ENCODE measurements at places on chromosomes 4 and X.

DNA sequence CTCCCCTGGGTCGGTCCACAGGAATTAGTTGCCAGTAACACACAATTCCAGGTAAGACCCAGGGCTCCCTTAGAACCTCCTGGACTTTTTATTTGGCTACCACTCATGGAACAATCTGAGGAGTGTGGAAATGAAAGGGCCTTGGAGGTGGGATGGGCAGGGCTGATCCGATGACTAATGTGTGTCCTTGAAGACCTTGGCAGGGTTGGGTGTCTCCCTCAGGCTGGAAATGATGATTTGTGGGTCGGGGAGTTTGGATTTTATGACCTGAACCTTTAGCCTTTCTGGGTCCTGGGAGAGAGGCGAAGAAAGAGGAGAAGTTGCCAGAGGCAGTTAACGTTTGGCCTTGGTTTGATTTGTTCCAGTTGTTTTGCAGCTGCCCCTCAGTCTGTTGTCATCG, 425.0 kb downstream of the MID1IP1 start:
- DNase-seq, result no peak

- no peak for DNase-seq
These were observed 89.7 kb upstream of the CBR4 start for GRCh38 chr4:169099771-169100180.

DNA sequence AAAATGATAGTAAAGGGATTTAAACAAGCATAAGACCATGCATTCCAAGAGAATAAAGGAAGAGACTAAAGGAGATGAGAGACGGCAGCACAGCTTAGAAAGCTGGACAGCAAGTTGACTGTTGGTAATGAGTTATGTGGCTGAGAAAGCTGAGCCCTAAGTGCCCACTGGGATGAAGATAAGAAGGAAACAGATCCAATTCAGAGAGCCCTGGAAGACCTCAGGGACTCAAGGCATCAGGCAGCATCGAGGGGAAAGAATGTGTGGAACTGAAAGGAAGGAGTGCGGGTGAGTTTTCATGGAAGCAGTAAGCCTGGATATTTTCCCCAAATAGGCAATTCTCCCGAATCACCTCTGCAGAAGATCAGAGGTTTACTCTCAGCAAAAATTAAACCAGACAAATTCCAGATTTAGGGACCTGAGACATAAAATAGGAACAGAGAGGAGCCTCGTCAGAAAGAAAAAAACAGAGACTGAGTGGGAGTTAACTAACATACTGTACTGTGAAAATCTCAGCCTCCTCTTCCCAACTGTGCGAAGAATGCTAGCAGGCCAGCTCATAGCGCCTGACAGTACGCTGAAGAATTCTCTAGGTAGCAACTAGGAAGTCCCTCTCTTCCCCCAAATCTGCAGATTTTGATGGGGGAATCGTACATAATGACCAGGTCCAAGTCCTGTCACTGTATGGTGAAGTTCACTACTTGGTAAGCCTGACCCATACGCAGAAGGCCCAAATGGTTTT, 187.7 kb upstream of the TAPT1 start:
- no peak for DNase-seq

DNA sequence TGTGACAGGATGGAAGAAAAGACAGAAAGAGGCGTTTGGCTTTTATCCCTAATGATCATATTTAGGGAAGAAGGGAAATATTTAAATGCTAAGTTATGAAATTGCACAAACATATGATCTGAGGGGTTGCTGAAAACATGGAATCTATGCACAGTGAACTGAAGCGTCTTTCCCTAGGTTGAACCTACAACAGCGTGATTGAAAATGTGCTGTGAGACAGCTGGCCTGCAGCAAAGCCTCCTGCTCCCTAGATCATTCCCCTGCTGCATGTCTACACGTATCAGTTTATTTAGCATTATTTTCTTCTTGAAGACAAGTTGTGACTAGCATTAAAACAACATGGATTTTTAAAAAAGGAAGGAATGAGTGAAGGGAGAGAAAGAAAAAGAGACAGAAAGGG, 272.5 kb upstream of the TRAM1L1 start:
- no peak for DNase-seq

DNA sequence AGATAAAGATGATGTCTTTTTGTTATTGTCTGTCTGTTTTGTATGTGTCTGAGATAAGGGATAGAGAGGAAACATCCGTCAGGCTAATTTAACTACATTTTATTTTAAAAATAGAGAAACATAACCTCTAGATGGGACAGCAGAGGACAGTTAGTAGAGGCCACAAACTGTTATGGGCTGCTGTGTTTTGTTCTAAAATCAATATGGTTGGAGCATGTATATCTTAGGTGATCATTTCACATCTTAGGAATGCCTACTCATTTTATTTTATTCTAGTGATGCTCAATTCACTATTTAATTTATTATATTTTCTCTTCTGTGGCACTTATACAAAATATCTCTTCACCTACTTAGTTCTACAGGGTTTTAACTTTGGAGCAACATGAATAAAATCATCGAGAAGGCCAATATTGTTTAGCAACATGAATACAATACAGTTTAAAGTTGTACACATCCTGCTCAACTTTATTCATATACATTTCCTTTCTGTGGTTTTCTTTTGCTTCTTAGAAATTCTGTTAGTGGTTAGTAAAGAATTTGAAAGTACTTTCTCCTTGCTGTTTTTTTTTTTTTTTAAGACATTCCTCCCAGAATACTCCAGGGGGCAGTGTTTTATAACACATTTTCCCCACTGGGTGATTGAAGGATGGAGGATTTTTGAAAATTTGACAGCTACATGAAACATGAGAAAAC, 392.9 kb downstream of the UNC5C start:
- DNase-seq, result no peak

- no peak for DNase-seq
These were observed 706.5 kb downstream of the FSTL5 start for GRCh38 chr4:161457311-161457710.

DNA sequence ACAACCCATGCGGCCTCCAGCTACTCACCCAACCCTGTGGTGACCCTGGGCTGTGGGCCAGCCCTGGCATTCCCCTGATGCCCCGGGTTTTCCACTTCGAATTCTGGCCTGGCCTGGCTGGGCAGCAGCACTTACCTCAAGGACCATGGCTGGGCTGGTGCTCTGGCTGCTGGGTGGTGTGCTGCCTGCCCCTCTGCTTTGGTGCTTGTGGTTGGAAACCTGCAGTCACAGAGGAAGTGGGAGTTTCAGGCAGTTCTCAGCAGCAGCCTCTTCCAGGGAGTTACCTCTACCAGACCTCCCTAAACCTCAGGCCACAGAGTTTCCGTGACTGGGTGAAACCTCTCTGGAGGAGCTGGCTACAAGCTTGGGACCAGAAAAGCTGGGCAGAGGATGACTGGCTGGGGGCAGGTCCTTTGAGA, at the start of gene CXCR3:
Gene CXCR3, minus strand, starts transcription at position 209 of the 419 bp plus-strand sequence. Its CDS starts 62 bp downstream, at position 147.
- DNase-seq, result peak; percentile 55

GRCh38 chr4:15945516-15945915, 7.0 kb upstream of the FGFBP1 start:
- DNase-seq, result no peak

DNA sequence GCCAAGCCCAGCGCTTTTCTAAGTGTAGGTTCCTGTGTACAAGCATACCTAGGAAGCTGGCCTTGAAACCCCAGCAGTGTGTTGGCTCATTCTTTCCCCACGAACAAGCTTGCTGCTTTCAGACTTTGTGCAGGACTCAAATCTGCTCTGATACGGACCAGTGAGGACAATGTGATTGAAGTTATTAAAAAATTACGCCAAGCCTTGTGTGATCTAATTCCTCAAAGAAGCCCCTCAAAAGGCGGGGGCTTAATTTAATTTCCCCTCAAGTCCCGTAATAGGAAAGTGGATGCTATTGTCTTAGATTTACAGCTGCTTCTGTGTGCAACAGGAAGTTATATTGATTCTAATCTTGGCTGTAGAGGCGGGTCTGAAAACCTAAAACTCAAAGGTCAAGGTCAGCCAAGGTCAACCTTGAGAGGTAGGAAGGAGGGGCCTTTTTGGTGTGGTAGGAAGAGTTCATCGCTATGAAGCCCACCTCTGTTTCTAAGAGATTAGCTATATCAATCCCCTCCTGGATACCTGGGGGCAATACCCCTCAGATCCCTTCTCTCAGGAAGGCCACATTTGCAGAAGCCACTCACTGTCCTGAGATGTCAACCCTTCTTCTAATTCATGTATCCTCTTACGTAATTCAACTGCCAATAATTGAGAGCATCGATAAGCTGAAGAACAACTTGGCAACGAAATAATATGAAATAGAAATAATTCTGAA, 45.1 kb downstream of the TBC1D9 start:
- no peak for DNase-seq

GRCh38 chr4:179597301-179597700, 2155.1 kb upstream of the AGA start:
- no peak for DNase-seq

DNA sequence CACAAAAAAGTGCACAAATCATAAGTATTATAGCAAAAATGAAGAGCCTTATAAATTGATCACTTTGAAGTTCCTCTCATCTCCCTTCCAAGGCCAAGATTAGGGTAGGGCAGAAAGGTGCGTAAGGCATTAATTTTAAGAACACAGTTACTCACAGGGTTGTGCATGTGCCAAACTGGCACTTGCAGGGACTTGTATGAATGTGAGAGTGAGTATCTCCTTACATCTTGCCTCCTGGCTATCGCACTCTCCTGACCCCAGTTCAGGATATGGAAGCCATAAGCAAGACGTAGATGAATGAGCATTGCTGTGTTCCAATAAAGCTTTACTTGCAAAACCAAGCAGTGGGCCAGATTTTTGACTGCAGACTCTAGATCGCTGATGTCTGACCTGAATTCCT, 510.1 kb upstream of the AADAT start:
- no peak for DNase-seq

DNA sequence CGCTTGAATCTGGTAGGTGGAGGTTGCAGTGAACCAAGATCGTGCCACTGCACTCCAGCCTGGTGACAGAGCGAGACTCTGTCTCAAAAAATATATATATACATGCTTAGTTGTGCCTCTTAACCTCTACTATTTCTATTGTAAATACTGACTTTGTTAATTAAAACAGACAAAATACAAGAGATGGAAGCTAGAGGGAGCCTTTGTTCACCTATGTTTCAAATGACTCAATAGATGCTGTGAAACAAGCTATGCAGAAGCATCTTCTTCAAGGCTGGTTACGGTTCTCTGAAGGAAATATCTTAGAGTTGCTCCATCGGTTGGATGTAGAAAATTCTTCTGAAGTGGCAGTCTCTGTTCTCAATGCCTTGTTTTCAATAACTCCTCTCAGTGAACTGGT, 6.2 kb downstream of the NCAPG start:
- no peak for DNase-seq

GRCh38 chrX:137033774-137034507, at the start of gene GPR101:
Gene GPR101, minus strand, starts transcription at chrX:137033995. Its CDS starts 2,321 bp downstream, at chrX:137031674.
- no peak for DNase-seq

DNA sequence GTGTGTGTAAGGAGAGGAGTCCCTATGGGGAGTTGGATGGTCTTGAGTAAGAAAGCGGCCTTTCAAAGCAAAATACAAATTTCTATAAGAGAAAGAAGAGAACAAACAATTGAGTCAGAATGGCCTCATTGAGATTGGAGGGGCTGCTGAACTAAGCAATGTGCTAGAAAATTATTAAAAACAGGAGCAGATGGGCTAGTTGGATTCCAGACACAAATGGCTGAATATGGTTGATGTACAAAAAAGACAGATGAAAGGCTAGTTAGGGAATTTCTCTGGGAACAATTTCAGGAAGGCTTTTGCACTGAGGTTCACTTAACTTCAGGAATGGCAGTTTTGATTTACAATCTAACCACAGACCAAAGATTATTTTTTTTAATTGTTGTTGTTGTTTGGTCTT, 1806.8 kb upstream of the TENM3 start:
- no peak for DNase-seq

DNA sequence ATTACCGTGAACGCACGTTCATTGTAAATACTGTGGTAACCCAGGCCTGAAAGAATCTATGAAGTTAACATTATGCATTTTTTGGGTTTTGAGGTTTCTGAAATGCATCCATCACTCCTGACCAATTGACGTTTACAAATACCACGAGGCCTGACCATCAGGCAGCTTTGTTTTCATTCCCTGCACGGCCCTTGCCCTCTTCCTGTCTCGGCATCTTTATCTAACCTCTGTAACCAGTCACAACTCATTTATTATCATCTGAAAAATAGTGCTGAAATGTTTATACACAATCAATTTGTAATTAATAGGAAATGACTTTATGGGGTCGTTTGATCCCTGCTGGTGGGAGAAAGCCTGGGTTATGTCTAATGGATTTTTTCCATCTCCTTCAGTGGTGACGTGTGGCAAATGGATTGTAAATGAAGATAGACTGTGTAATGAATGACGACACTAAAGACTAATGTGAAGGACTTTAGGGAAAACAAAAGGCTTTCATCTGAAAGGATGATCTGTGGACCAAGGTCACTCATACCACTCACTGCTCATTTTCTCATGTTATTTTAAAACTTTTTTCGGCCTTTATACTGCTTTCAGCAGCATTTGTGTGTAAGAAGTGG, 102.7 kb upstream of the SORBS2 start:
- no peak for DNase-seq

DNA sequence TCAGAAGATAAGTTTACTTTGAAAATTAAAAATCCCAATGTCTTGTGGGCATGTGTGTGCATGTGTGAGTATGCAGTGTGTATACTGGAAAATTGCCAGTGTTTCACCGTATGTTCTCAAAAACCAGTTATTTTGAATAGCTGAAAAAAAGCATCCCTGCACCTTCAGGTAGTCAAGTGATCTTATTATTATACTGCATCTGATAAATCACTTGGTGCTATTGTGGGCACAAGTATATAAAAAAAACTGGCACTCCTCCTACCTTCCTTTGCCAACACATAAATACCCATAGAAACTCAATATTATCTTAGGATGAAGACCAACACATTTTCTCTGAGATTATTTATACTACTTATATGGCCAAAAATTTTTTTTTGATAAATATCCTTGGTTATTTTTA, 91.5 kb upstream of the MAP9 start:
- no peak for DNase-seq

DNA sequence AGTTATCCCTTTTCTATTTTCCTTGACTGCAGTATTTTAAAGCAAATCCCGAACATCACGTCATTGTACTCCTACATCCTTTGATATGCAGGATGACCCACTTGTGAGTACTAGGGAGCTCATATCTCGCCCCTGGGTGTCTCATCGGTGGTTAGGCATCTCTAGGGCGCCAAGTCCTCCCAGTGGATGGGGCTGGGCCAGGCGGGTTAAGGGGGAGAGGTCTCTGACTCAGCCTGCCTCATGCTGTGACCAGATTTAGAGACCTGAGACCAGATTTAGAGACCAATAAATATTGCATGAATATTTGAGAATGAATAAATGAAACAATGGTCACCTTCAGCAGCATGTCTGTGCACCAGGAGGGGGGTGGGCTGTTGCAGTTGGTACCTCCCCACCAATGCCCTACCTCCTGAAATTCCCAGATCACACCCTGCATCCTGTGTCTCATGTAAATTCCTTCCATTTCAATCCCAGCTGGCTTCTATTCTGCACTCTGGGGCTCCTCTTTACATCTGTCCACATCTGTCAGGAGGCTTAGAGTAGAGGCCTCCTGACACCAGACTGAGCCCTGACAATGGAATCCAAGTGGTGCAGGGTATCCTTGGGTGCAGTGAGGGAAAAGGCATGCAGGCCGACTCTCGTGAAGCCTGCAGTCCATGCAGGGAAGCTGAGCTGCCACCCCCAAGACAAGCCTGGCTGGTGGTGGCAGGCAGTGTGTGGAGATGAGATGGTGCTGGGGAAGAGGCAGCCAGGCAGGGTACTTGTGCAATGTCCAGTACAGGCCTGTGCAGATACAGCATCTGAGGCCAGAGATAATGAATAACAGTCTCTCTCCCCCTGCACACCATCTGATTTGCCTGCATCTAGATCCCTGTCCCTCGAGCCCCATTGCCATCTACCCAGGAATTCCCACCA, 5.2 kb downstream of the APLN start:
- no peak for DNase-seq

GRCh38 chr4:67909905-67910584, 26.2 kb upstream of the TMPRSS11D start:
- peak; percentile 40 for DNase-seq
